ENCODE measurements at places on chromosomes 12 and 14.
A peak's percentile ranks its signal among the peaks of the same experiment; 100 is the strongest.

GRCh38 chr14:95695051-95695450 lies 8.8 kb downstream of the TCL1B start:
- no peak for DNase-seq

GRCh38 chr12:63308671-63309070 lies 157.7 kb upstream of the AVPR1A start:
- DNase-seq = peak; percentile 4

- DNase-seq = no peak
These were observed 40.1 kb downstream of the FBXL14 start for GRCh38 chr12:1553987-1554982.

- DNase-seq = peak; percentile 54
These were observed 769 bp upstream of the ZNF740 start for GRCh38 chr12:53179687-53180219.

DNA sequence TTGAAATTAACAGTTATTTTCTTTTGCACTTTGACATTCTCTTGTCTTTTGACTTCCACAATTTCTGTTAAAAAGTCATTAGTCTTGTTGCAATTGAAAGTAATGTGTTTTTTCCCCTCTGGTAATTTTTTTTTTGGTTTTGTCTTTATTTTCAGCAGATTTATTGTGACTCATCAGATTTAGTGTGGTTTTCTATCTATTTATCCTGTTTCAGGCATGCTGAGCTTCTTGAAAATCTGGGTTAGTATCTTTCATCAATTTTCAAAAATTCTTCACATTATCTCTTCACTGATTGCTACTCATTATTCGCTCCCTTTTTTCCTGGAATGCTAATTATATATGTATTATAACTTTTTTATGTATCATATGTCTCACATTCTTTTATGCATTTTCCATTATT lies 15.3 kb upstream of the NTF3 start:
- DNase-seq = no peak

GRCh38 chr12:53660041-53660440 lies 15.8 kb downstream of the ATP5MC2 start:
- no peak for DNase-seq

DNA sequence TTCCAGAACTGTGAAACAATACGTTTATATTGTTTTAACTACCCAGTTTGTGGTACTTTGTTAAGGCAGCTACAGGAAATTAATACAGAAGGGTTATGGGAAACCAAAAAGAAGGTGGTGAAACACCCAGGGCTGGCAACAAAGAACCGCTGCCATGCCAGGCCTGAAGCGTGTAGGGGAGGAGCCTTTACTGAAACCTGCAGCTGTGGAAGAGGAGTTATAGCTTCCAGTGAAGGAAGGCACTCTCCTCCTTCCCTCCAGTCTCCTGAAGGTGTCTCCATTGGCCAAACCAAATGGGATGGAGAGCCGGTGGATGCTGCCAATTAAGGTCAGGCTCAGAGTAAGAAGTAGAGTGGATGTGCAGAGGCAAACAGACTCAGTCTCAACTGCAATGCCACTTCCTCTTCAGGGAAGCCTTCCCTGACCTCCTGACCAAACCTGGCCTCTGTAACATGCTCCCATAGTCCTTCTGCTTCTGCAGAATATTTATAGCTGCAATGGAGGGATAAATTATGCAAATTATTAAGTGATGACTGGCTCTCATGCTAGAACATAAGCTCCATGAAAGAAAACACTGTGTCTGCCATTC lies 168.3 kb downstream of the DAD1 start:
- DNase-seq = no peak

DNA sequence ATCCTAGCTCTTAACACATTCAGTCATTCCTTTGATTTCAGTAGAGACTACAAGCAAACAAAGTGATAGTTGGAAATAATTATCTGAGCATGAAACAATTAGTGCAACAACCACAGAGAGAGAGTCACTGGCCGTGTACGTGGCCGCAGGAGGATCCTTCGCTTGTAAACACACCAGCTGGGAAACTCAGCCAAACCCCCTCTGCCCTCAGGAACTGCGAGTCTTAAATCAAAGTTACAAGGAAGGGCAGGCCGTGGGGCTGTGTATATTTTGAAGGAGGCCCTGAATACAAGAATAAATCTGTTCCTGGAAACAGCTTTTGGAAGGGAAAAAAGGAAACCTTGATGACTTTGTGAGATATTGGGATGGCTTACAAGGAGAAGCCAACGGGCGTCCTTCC lies 164.5 kb downstream of the ANO2 start:
- no peak for DNase-seq

DNA sequence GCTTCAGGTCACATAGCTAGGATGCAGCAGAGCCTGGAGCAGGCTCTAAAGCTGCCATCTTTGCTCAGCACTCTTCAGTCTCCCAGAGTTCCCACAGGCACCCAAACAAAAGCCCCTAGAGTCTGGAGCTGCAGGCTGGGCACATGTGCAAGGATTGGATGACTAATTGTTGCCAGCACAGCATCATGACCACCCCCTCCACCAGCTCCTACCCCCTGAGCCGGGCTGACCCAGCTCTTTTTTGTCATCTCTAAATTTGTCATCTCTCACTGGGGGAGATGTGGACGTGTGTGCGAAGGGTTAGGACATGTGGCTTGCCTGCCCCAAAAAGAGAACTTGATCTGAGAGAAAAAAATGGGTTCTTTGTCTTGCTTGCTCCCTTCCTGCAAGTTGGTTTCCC lies 4.3 kb upstream of the MMP19 start:
- no peak for DNase-seq

- no peak for DNase-seq
These were observed 139.8 kb downstream of the ANO6 start for GRCh38 chr12:45355730-45356129.

- no peak for DNase-seq
These were observed 140.4 kb downstream of the EFCAB11 start for GRCh38 chr14:89814126-89814525.

DNA sequence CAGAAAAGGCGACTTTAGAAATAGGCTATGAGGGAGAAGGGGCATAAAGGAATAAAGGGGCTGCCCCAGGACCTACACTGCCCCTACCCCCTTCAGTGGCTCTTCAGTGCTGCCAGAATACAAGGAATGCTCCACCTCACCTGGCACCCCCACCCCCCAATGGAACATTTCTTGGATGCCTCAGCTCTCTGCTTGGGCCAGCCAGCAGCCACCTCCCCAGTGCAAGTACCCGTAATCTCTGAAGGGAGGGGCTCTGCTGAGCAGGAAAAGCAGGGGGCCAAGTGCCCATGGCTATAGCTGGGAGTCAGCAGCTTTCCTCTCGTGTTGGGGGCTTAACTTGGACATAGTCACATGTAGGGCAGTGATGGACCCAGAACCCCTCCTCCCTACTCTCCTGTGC lies 33.3 kb downstream of the BAZ2A start:
- DNase-seq = no peak

DNA sequence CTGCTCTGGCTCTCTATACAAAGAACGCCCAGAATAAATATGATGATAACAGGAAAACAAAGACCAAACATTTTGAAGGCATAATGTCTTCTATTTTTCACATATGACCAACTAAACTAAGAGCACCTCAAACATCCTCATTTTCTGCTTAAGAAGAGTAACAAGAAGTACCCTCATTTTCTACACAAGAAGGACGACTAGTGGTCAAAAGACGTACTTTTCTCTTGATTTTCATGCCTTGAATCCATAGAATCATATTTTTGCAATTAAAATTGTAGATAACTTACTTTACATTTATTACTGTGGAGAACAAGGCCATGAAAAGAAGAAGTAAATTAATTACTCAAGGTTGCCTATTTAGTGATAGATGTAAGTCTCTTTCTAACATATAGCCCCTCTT lies 358.6 kb downstream of the DUSP6 start:
- peak; percentile 21 for DNase-seq

GRCh38 chr14:35687335-35687939 lies 121.7 kb downstream of the RALGAPA1 start:
- DNase-seq = no peak

DNA sequence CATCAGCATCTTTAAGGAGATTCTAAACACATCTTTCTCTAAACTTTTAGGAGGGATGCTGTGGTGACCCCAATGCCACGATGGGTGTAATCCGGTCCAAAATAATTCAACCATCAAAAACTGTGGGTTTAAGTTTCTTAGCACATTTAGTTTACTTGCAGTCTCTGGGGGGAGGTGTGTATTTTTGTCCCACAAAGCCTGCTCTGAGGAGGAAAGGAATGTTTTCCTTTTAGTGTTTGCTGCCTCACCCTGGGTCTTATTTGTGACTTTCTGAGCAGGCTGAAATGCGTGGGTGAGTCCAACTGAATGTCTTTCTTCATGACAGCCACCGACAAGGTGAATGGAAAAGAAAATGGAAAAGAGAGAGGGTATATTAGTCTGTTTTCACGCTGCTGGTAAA lies 1324.7 kb downstream of the AACS start:
- no peak for DNase-seq

- DNase-seq = no peak
These were observed 112.7 kb upstream of the EGLN3 start for GRCh38 chr14:34063470-34064164.

- peak; percentile 14 for DNase-seq
These were observed 118.1 kb downstream of the CMAS start for GRCh38 chr12:22164139-22164538.

- DNase-seq = no peak
These were observed 16.6 kb upstream of the DTX1 start for GRCh38 chr12:113039911-113040445.

DNA sequence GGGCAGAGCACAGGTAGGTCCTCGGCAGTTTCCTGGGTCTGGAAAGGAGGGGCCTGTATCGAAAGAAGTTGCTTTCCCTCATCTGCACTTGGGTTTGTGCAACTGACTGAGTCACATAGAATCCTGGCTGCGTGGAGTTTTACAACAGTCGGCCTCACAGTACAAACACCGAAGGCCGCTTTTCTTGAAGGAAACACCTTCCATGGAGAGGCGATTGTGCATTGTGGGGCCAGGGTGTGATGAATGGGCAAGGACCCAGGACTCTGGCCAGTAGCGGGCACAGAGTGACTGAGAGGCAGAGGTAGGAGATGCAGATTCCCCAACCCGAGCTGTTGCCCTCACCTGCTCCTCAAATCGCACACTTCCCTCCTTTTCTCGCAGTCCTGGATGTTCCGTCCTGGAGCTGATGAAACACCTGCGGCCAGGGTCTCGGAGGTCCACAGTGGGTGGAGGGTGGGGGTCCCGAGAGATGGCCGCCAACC lies 7.7 kb downstream of the CCND2 start:
- DNase-seq = no peak

GRCh38 chr12:19572920-19573558 lies 133.7 kb downstream of the AEBP2 start:
- no peak for DNase-seq

GRCh38 chr14:79584679-79585078 lies 626.6 kb downstream of the DIO2 start:
- DNase-seq = no peak

DNA sequence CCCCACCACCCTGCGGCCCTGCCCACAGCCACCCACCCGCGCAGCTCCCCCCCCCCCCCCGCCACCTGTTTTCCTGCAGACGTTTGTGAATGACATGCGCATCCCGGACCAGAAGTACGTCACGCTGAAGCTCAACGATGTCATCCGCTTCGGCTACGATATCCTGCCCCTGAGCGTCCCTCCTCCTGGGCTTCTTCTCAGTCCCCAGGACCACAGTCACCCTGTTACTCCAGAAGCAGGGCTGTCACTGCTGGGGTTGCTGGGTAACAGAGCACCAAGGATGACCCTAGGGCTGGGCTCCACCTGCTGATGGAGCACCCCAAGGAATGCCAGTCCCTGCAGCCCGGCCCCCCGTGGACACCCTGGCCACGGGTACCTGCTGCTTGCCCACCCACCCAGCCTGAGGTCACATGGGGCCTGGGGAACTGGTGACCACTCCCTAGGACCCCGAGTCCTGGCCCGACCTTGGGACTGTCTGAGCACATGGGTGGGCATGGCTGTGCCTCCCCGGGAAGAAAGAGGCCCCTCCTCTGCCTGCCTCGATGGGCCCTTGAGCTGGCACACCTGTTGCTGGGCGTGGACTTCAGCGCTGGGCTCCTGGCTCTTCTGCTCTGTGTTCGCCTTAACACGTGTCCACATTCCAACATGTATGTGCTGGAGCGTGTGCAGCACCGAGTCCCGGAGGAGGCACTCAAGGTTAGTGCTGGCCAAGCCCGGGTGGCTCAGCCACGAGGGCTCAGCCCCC lies 12.9 kb downstream of the CEP170B start:
- DNase-seq = peak; percentile 29

GRCh38 chr12:50859621-50860310 lies 17.0 kb downstream of the TMPRSS12 start:
- no peak for DNase-seq

DNA sequence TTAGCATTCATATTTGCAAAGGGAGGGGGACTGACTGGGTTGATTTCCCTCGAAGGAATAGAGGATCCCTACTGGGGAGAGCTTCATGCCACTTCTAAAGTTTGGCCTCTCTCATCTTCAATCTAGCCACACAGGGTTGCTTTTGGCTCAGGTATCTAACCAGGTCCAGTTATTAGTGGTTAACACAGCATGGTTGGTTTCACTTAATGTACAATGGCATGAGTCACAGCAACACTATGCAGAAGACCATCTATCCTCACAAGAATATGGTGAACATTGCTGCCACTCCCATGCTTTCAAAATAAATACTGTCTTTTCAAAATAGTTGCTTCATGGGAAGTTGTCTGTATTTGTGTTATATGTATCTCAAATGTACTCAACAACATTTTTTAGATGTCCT lies 6.6 kb upstream of the RAB3IP start:
- DNase-seq = no peak

- DNase-seq = no peak
These were observed 85.9 kb upstream of the ANO2 start for GRCh38 chr12:6031001-6031400.

GRCh38 chr12:116242740-116243139 lies 34.8 kb downstream of the MED13L start:
- DNase-seq = no peak

DNA sequence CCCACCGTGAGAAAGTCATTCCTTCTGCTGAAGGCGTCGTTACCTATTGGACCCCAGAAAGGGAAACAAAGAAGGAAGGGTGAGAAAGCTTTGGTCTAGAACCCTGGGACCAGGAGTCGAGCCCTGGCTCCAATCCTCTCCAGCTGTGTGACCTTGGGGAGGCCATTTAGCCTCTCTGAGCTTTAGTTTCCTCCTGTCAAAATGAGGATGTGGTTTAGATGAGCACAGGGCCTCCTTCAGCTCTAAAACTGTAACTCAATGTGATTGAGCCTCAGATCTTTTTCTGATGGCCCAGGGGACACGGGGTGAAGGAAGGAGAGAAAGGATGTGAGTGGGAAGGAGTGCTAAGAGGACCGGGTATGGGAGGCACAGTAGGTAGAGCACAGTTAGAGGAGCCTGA lies 7.7 kb downstream of the JDP2 start:
- no peak for DNase-seq

Measured in mucosa of descending colon (tissue), 3 donors.